B cell (primary cell): ENCODE measurements at places on chromosomes 7 and 10. TPM values are rescaled to one million over a fixed set of nuclear protein-coding genes. Genes with fewer than 3 reads are reported as not detected.
A peak's percentile ranks its signal among the peaks of the same experiment; 100 is the strongest.

DNA sequence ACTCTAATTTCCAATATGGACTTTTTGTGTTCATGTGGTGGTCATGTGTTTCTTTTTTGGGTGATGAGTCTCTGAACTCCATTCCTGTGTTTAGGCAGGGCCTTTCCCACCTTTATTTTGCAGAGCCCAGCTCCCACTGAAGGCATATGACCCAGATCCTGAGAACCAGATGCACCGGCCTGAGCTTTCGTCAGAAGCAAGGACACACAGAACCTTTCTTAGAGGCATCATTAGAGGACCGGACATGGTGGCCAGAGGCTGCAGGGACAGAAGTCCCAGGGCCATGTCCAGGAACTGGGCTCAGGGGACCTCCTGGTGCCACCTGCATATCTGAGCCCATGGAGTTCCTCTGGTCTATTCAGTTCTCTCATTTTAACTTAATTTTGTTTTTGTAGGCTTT is 200.9 kb upstream of the ZNF32 start:
- no peak overlapping the region for H3K27ac ChIP-seq
- no peak for DNase-seq
- H3K27me3 ChIP-seq = no peaks in the 10 kb centered on the region
- no peak overlapping the region for H3K4me3 ChIP-seq
- H3K4me1 ChIP-seq = no peaks in the 10 kb centered on the region

Gene WEE2
- not detected in 2 replicates for total RNA-seq

DNA sequence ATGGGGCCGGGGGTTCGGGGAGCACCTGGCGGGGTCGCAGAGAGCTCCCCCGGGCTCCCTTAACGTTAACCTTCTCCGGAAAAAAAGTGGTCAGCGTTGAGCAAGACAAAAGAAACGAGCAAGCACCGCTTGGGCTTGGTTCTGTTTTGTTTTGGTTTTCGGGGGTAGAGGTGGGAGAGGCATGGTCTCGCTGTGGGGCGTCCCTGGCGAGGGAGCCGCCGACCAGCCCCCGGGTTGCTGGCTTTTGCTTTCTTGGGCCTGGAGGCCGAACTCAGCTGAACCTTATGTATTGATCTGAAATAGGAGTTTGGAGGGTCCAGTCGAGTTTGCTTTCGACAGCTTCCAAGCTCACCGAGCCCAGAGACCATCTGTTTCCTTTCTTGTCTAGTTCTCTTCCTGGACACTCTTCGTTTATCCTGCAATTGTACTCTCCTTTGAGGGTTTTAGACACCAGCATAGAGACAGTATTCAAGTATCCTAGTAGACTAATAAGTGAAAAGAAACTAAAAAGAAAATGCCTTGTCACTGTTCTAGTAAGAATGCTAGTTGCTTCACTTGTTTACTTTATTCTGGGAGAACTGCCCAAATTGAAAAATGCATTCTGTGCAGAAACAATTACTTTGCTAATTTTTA is 980 bp downstream of the FHIP2A start:
- no peaks in the 10 kb centered on the region for H3K27me3 ChIP-seq
- H3K4me1 ChIP-seq = peaks cover 13% of the 10 kb centered on the region
- H3K27ac ChIP-seq = peak overlapping the region; percentile 83
- no peaks in the 10 kb centered on the region for H3K36me3 ChIP-seq
- peak overlapping the region; percentile 72 for H3K4me3 ChIP-seq

GRCh38 chr10:98450618-98451017 is 3.9 kb upstream of the HPS1 start:
- no peak overlapping the region for H3K4me3 ChIP-seq
- DNase-seq = no peak
- H3K27ac ChIP-seq = no peak overlapping the region
- H3K36me3 ChIP-seq = no peaks in the 10 kb centered on the region
- H3K4me1 ChIP-seq = peaks cover 13% of the 10 kb centered on the region

DNA sequence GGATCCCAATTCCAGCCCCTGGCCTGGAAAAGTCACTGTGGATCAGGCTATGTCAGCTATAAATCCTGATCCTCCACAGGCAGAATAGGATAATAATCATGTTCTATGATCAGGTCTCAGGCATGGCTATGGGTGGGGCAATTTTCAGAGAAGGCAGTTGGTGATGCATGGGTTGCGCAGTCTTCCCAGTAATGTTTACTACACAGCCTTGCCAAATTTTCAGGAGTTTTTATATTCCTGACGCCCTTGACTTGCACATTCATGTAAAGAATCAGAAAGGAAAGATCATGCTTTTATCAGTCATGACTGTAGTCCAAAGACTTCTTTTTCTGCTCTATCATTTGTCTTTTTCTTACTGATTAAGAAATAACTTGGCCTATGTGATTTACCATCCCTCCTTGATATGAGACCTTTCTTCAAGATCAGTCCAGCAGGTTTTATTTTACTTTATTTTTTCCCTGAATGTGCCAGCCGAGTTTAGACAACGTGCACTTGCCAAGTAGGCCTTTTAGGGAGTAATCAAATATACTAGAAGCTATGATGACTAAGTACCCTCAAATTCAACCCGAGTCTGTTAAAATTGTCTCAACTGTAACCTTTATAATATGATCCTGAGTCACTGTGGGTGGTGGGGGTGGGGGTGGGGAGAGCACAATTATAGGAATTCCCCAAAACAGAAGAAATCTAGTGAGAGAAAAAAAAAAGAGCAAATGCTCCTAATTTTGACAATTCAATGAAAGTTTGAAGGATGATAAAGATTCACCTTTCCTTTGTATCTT is 31.9 kb downstream of the ARL4A start:
- no peak overlapping the region for H3K4me3 ChIP-seq
- no peak for DNase-seq
- peaks cover 4% of the 10 kb centered on the region for H3K4me1 ChIP-seq
- H3K27ac ChIP-seq = no peak overlapping the region
- no peaks in the 10 kb centered on the region for H3K36me3 ChIP-seq

DNA sequence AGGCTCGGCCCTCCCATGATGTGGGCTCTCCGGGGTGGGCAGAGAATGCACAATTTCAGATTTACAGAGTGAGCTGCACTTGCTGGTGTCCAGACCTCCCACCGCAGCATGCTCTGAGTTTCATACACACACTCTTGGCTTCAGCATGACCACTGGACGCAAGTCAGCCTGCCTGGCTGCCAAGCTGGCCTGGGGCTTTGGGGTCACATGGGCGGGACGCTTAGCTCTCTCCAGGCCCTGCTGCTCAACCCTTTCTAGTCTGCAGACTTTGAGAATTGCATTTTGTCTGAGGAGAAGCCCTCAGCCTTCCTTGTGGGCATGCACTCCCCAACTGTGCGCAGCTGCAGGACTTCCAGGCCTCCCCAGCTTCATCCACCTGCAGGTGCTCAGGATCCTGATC is 5.7 kb downstream of the CYP2E1 start:
- H3K4me3 ChIP-seq = no peak overlapping the region
- no peak overlapping the region for H3K27ac ChIP-seq
- H3K27me3 ChIP-seq = no peaks in the 10 kb centered on the region
- H3K4me1 ChIP-seq = peaks cover 8% of the 10 kb centered on the region
- no peak for DNase-seq
- no peaks in the 10 kb centered on the region for H3K36me3 ChIP-seq
